Pancreas (tissue), 10 donors: ENCODE measurements at places on chromosomes 13 and 19. TPM values are rescaled to one million over a fixed set of nuclear protein-coding genes. Genes with fewer than 3 reads are reported as not detected.
A peak's percentile ranks its signal among the peaks of the same experiment; 100 is the strongest.

ZNF460 gene
- 18.4 TPM for total RNA-seq

NLRP13 gene
- total RNA-seq, result not detected

WASF3 gene
- total RNA-seq, result 7.7 TPM

CELF5 gene
- 0.47 TPM for total RNA-seq

TNNI3 gene
- total RNA-seq, result not detected

HSH2D gene
- total RNA-seq, result 2.2 TPM

OR4F17 gene
- total RNA-seq, result not detected

TRAPPC6A gene
- 11.7 TPM for total RNA-seq

TSSK6 gene
- total RNA-seq, result 1.8 TPM

VSTM2B gene
- total RNA-seq, result not detected

PLVAP gene
- total RNA-seq, result 86.5 TPM

LRRC25 gene
- total RNA-seq, result 0.59 TPM

SGCG gene
- total RNA-seq, result 0.14 TPM

CLDN10 gene
- 92.8 TPM for total RNA-seq

DNA sequence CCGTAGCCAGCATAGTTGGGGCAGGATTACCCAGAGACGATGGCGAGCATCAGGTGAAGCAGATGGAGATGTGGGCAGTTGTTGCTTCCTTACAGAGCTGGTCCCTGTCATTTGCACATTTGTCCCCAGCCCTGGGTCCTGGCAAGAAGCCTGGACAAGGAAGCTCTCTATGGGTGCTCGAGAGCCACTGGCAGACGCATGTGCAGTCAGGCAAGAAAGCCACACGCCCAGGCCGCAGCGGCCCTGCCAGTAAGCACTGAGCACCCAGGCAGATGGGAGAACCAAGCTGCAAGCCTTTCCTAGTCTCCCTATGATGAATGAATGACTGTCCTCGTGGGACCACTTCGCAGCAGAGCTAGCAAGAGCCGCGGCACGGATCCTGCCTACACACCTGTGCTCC, 182.8 kb downstream of the FOXO1 start:
- no peak for DNase-seq
- no peak overlapping the region for H3K4me3 ChIP-seq
- no peak overlapping the region for H3K27ac ChIP-seq
- no peaks in the 10 kb centered on the region for H3K36me3 ChIP-seq
- peaks cover 16% of the 10 kb centered on the region for H3K4me1 ChIP-seq

GRCh38 chr13:43239275-43239840, 216.0 kb downstream of the DNAJC15 start:
- H3K36me3 ChIP-seq, result no peaks in the 10 kb centered on the region
- no peaks in the 10 kb centered on the region for H3K4me1 ChIP-seq

DNA sequence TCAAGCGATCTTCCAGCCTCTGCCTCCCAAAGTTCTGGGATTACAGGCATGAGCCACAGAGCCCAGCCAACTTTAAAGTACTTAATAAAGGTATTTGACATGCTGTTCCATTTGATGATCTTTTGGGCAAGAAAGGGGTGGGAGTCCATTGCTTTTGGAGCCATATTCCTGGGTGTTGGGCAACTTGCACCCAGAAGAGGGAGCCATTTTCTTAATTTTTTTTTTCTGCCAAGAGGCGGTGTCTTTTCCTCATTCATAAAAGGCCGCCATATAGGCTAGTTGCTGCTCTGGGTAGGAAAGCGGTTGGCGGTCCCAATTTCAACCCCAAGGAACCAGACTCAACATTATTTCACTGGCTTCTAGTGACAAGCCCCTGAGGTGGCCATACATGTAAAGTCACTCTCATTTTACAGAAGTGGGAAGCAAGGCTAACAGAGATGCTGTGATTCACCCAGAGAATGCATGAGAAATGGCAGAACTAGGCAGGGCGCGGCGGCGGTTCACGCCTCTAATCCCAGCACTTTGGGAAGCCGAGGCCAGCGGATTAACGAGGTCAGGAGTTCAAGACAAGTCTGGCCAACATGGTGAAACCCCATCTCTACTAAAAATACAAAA, 139.6 kb downstream of the CACNA1A start:
- no peak overlapping the region for H3K4me3 ChIP-seq
- H3K27me3 ChIP-seq, result no peaks in the 10 kb centered on the region
- no peak for DNase-seq
- no peaks in the 10 kb centered on the region for H3K36me3 ChIP-seq

GRCh38 chr19:10568062-10568825, 535 bp downstream of the CDKN2D start:
- H3K4me1 ChIP-seq, result no peaks in the 10 kb centered on the region
- no peaks in the 10 kb centered on the region for H3K36me3 ChIP-seq
- DNase-seq, result peak; percentile 86
- peak overlapping the region; percentile 73 for H3K4me3 ChIP-seq

GRCh38 chr13:73835138-73835721, 299.0 kb downstream of the KLF12 start:
- no peaks in the 10 kb centered on the region for H3K36me3 ChIP-seq
- no peak overlapping the region for H3K27ac ChIP-seq
- H3K27me3 ChIP-seq, result no peaks in the 10 kb centered on the region
- no peak for DNase-seq
- H3K4me3 ChIP-seq, result no peak overlapping the region

GRCh38 chr13:83824560-83824959, 57.7 kb downstream of the SLITRK1 start:
- no peak for DNase-seq
- H3K36me3 ChIP-seq, result no peaks in the 10 kb centered on the region
- no peaks in the 10 kb centered on the region for H3K27me3 ChIP-seq
- H3K4me1 ChIP-seq, result peaks cover 9% of the 10 kb centered on the region
- H3K4me3 ChIP-seq, result no peak overlapping the region
- H3K27ac ChIP-seq, result no peak overlapping the region

DNA sequence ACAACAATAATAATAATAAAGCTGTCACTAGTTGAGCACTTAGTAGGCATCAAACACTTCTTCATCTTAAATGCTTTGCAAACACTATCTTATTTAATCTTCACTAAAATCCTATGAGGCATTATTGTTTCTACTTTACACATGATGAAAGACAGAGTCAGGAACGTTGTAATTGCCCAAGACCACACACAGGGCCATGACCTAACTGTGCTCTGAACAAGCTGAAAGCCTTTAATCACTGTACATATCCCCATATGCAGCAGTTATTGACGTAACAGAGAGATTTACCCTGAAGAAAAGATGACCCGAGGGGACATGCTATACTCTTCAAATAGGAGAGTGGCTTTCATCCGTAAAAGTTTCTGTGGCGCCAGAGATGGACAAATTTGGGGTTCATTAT, 53.0 kb downstream of the SACS start:
- H3K27me3 ChIP-seq, result no peaks in the 10 kb centered on the region
- H3K27ac ChIP-seq, result no peak overlapping the region
- H3K4me1 ChIP-seq, result no peaks in the 10 kb centered on the region
- DNase-seq, result no peak
- H3K4me3 ChIP-seq, result no peak overlapping the region
- H3K36me3 ChIP-seq, result no peaks in the 10 kb centered on the region

DNA sequence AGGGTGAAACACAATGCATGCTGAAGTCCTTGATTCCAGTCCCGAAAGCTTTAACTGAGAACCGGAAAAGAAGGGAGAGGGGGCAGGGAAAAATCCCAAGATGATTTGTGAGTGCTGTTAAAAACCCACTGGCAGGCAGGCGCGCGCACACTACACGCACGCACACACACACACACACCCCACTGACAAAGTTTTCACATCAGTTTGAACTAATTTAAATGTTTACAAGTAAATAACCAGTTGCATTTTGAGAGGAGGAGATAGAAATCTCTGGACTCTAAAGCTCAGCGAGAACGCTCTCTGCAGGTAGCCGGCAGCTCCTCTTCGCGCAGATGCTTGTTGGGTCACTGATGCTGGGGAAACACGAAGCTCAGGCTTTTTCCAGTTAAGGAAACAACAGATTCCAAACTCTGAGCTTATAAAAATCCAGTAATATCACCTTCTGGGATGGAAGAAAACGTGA, 818 bp upstream of the SLITRK1 start:
- no peaks in the 10 kb centered on the region for H3K36me3 ChIP-seq
- H3K27ac ChIP-seq, result no peak overlapping the region
- peak overlapping the region; percentile 37 for H3K4me3 ChIP-seq
- no peak for DNase-seq
- no peaks in the 10 kb centered on the region for H3K4me1 ChIP-seq
- H3K27me3 ChIP-seq, result no peaks in the 10 kb centered on the region

DNA sequence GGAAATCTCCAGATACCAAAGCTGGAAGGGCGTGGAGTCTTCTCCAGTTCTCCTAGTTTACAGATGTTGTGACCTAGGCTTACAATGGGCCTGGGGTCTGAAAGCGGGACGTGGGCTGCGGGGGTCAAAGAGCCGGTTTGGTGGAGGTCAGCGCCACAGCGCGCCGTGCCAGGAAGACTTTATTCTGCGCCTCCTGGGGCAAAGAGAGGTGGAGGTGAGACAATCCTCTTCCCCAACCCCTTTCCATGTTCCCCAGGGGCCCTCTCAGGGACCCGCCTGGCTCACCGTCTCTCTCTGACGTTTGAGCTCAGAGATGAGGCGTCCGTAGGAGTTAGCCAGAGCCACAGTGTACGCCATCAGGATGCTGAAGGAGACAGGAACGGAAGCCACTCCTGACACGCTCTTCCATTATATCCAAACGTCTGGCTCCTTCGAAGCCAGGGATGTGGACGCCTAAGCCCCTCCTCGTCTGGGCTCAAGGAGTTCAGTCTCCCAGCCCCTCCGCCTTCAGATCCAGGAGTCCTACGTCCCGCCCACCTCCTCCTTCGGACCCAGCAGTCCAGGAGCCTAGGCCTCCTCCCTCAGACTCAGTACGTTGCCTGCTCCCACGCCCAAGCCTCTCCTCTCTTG, 776 bp upstream of the LENG1 start:
- no peak for DNase-seq
- H3K4me1 ChIP-seq, result peaks cover 9% of the 10 kb centered on the region
- peak overlapping the region; percentile 76 for H3K4me3 ChIP-seq
- H3K27me3 ChIP-seq, result no peaks in the 10 kb centered on the region
- H3K27ac ChIP-seq, result peak overlapping the region; percentile 84

- no peak overlapping the region for H3K27ac ChIP-seq
- H3K4me1 ChIP-seq, result no peaks in the 10 kb centered on the region
- DNase-seq, result no peak
Measured at GRCh38 chr13:39329182-39329639, 273.8 kb downstream of the LHFPL6 start.

DNA sequence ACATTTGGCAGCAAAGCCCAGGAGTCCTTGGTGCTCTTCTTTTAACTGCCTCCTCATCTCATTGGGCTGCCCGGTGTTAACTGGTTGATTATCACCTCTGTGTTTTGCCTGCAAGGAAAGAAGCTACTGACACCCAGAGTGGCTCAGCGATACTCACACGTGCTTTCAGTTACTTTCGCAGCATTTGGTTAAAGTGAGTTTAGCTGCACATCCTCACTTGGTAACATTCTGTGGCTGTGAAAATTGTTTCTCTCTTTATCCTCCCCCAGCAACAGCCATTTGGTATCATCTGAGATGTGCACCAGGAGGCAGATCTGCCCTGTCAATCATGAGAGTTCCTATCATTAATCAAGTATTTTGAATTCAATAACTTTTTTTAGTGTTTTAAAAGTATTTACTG, 44.6 kb upstream of the GPR183 start:
- H3K36me3 ChIP-seq, result peaks cover 5% of the 10 kb centered on the region
- no peak for DNase-seq
- H3K4me3 ChIP-seq, result no peak overlapping the region
- no peaks in the 10 kb centered on the region for H3K27me3 ChIP-seq

GRCh38 chr19:1283207-1283916, 2.3 kb upstream of the EFNA2 start:
- H3K27ac ChIP-seq, result no peak overlapping the region
- no peak for DNase-seq
- H3K27me3 ChIP-seq, result peaks cover 15% of the 10 kb centered on the region
- no peaks in the 10 kb centered on the region for H3K4me1 ChIP-seq
- no peaks in the 10 kb centered on the region for H3K36me3 ChIP-seq
- no peak overlapping the region for H3K4me3 ChIP-seq

- DNase-seq, result peak; percentile 85
- H3K36me3 ChIP-seq, result no peaks in the 10 kb centered on the region
- H3K4me3 ChIP-seq, result peak overlapping the region; percentile 44
- H3K27ac ChIP-seq, result peak overlapping the region; percentile 92
Measured at GRCh38 chr19:39403331-39404312, 3.0 kb upstream of the ZFP36 start.

- H3K4me1 ChIP-seq, result no peaks in the 10 kb centered on the region
- no peaks in the 10 kb centered on the region for H3K36me3 ChIP-seq
- no peak overlapping the region for H3K4me3 ChIP-seq
- no peak overlapping the region for H3K27ac ChIP-seq
- no peak for DNase-seq
Measured at GRCh38 chr19:31656507-31656906, 307.3 kb upstream of the TSHZ3 start.

GRCh38 chr19:43525836-43526771, 897 bp downstream of the ETHE1 start:
- H3K4me3 ChIP-seq, result peak overlapping the region; percentile 51
- H3K27ac ChIP-seq, result no peak overlapping the region
- no peaks in the 10 kb centered on the region for H3K4me1 ChIP-seq
- DNase-seq, result no peak
- no peaks in the 10 kb centered on the region for H3K27me3 ChIP-seq

DNA sequence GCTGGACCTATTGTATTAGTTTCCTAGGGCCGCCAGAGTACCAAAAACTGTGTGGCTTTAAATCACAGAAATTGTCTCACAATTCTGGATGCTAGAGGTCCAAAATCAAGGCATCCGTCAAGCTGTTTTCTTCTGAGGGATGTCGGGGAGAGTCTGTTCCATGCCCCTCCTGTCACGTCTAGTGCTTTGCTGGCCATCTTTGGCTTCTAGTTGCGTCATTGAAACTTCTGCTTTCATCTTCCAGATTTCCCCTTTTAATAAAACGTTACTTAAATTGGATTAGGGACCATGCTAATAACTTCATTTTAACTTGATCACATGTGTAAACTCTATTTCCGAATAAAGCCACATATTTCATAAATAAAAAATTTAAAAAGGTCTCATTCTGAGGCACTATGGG, 47.5 kb downstream of the TRPM4 start:
- H3K4me1 ChIP-seq, result no peaks in the 10 kb centered on the region
- no peaks in the 10 kb centered on the region for H3K36me3 ChIP-seq
- no peak for DNase-seq
- no peak overlapping the region for H3K27ac ChIP-seq
- H3K27me3 ChIP-seq, result no peaks in the 10 kb centered on the region

DNA sequence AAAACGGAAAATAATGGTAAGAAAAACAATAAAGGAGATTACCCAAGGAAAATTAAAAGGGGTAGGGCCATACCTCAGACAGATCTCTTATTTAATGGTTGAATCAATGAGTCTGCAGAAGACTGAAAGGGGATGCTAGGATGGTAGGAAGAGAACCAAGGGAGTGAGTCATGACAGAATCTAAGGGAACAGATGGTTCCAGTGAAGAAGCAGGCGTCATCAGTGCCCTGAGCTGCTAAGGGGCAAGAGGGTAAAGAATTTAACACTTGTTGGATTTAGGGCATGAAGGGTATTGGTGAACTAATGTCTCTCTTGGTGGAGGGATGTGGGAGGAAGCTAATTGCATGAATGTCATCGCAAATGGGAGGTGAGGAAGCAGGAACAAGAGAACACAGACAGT, 329.2 kb upstream of the TSHZ3 start:
- H3K4me3 ChIP-seq, result no peak overlapping the region
- H3K27ac ChIP-seq, result no peak overlapping the region
- H3K27me3 ChIP-seq, result no peaks in the 10 kb centered on the region
- no peaks in the 10 kb centered on the region for H3K36me3 ChIP-seq
- DNase-seq, result no peak

- no peak overlapping the region for H3K4me3 ChIP-seq
- H3K36me3 ChIP-seq, result no peaks in the 10 kb centered on the region
- H3K27ac ChIP-seq, result no peak overlapping the region
- no peak for DNase-seq
- H3K27me3 ChIP-seq, result no peaks in the 10 kb centered on the region
- no peaks in the 10 kb centered on the region for H3K4me1 ChIP-seq
Measured at GRCh38 chr19:46478356-46478986, 7.1 kb upstream of the PNMA8A start.
